ENCODE measurements at places on chromosomes 6 and 20. TPM values are rescaled to one million over a fixed set of nuclear protein-coding genes. Genes with fewer than 3 reads are reported as not detected.

- no peak for DNase-seq
These were observed 39.9 kb downstream of the JARID2 start for GRCh38 chr6:15285682-15286294.

PRSS16 gene
- total RNA-seq, result not detected

RIPOR3 gene
- 1.3 TPM for total RNA-seq

TMEM244 gene
- not detected for total RNA-seq

GRCh38 chr20:32470025-32470861 lies 112.1 kb downstream of the ASXL1 start:
- peak; percentile 61 for DNase-seq

UBD gene
- 9.9 TPM for total RNA-seq
